ENCODE measurements at places on chromosomes 7 and 10. TPM values are rescaled to one million over a fixed set of nuclear protein-coding genes. Genes with fewer than 3 reads are reported as not detected.

CHAT gene
- total RNA-seq, result not detected

DNA sequence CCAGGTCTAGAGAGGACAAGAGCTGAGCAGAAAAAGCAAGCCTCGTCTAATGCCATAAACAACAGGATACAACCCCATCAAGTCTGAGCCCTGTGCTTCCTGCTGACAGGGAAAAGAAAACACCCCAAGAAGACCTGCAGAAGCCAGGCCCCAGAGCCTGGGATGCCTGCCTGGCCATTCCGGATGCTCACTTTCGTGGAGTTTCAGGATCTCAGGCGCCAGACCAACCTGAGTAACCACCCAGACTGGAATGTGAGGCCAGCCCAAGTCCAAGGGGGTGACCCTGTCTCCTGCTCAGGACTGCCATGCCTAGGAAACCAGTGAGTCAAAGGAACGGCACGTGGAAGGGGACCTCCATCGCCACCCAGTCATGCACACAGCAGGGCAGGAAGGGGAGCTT lies 74.3 kb downstream of the PLXNA4 start:
- DNase-seq, result peak; percentile 56
- H3K36me3 ChIP-seq, result no peaks in the 10 kb centered on the region
- no peaks in the 10 kb centered on the region for H3K27me3 ChIP-seq
- peaks cover 11% of the 10 kb centered on the region for H3K4me1 ChIP-seq

KIF11 gene
- 5.8 TPM for total RNA-seq

- H3K4me1 ChIP-seq, result no peaks in the 10 kb centered on the region
- H3K27ac ChIP-seq, result no peak overlapping the region
- H3K27me3 ChIP-seq, result no peaks in the 10 kb centered on the region
- no peak overlapping the region for H3K4me3 ChIP-seq
Measured at GRCh38 chr10:115948465-115948864, 324.5 kb downstream of the GFRA1 start.

DNA sequence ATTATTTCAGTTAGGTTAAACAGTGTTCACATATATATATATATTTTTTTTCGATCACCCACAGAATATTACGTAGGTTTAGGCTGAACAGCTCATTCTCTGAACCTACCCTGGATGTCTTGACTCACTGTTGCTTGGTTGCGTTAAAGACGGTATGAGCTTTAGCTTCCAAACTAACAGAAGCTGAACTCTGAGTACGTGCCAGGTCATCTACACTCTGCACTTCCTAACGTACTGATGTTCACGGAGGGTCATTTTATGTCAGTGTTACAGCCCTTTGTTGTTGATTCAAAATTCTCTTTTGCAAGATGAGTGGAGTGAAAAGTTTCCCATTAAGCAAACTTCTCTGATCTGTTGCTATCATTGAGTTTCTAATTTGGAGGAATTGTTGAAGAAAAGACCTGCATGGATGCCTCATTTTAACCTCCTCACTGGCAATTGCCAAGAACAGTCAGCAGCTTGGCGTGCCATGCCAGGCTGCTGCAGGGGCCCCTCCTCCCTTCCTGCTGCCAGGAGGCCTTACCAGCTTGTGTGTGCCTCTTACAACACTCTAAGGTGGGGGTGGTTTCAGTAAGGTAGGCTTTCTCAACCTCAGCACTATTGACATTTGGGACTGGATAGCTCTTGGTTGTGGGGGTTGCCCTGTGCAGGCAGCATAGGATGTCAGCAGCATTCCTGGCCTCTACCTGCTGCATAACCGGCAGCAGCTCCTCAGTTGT lies 44.3 kb downstream of the INSYN2A start:
- no peaks in the 10 kb centered on the region for H3K4me1 ChIP-seq
- no peak overlapping the region for H3K4me3 ChIP-seq
- no peaks in the 10 kb centered on the region for H3K36me3 ChIP-seq
- DNase-seq, result no peak
- no peaks in the 10 kb centered on the region for H3K27me3 ChIP-seq
- H3K27ac ChIP-seq, result no peak overlapping the region

PPP1R9A gene
- 4.9 TPM for total RNA-seq

- no peak for DNase-seq
- H3K36me3 ChIP-seq, result no peaks in the 10 kb centered on the region
- peaks cover 5% of the 10 kb centered on the region for H3K4me1 ChIP-seq
- H3K4me3 ChIP-seq, result no peak overlapping the region
- no peaks in the 10 kb centered on the region for H3K27me3 ChIP-seq
Measured at GRCh38 chr7:142445019-142445686, 187.3 kb upstream of the PRSS58 start.

DNA sequence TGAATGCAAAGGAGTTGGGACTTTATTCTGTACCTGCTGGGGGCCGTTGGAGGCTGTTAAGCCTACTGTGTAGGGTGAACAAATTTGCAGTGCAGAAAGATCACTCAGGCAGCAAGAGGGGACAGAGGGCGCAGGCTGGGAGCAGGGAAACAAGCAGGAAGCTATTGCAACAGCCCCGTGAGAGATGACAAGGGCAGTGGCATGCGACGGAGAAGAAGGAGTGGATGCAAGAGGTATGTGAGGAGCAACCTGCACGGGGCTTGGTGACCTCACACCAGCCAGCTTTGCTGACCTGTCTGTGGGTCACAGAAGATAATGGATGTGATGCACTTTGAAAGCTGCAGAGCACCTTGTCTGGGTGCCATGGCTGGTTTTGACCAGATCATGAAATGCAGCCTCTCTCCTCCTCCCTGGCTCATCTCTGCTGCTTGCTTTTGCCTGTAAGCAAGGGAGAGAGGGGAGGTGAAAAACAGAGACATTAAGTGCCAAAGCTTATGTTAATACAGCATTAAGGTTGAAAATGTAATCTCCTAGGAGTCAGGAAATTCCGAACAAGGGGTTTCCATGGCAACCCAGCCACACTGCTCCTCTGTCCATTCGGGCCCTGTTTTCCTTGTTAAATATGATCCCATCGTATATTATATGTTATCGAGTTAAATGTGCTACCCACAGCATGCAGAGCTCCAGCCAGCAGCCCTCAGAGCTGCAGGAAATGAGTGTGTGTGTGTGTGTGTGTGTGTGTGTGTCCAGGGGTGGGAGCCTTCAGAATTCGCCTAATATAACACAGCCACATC lies 314.3 kb upstream of the ZMIZ1 start:
- H3K27me3 ChIP-seq, result peaks cover 45% of the 10 kb centered on the region
- peak; percentile 40 for DNase-seq
- H3K36me3 ChIP-seq, result no peaks in the 10 kb centered on the region

FZD8 gene
- total RNA-seq, result 19.9 TPM

DNA sequence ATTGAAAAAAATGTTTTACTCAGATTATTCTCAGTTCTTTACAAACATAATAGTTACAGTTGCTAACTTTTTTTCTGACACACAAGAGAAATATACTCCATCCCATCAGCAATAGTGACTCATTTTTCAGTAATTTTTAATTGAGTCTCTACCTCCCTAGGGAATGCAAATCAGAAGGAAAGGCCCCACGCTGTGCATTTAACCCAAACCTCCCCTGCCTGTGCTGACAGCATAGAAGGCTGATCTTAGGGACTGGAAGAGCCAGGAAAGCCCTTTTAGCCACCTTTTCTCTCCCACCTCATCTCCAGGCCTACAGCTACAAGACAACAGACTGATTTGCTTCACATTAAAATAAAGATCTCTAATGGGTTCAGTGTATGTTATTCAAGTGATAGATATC lies 24.7 kb upstream of the PIK3CG start:
- H3K27ac ChIP-seq, result no peak overlapping the region
- H3K4me1 ChIP-seq, result no peaks in the 10 kb centered on the region
- no peaks in the 10 kb centered on the region for H3K27me3 ChIP-seq
- no peaks in the 10 kb centered on the region for H3K36me3 ChIP-seq

CNPY1 gene
- not detected for total RNA-seq

DNA sequence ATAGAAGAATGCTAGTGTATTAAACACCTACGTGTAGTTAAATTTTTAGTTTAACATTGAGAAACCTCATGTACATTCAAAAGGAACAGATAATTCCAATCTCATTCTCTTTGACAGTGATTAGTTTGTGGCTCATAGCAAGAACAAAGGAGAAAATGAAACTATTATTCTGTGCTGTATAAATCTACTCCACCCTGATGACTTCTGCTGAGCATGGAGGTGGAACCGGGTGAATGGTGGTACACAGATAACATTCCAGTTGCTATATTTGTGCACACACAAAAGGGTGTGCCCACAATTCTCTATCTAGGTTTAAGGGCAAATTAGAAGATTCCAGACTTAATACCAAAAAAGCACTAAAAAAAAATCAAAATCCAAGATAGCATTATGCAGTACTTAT lies 17.0 kb upstream of the RALA start:
- H3K36me3 ChIP-seq, result no peaks in the 10 kb centered on the region
- H3K4me3 ChIP-seq, result no peak overlapping the region
- H3K4me1 ChIP-seq, result peaks cover 9% of the 10 kb centered on the region
- H3K27me3 ChIP-seq, result no peaks in the 10 kb centered on the region
- H3K27ac ChIP-seq, result no peak overlapping the region

DNA sequence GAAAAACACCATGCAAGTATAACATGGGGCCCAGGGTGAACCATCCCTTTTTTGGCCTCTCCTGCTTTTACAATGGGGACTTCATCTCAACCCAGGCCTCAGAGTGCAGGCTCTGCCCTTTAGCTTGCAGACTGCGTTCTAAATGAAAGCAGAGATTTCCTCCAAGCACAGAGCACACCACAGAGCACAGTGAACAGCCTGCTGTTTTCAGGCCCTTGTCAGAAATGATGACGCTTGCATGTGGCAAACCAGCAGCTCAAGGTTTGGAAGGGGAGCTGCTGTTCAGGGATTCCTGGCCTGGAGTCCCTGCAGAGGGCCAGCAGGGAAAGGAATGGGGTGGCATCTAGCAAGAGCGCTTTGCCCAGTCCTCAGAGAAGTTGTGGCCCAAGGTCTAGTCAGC lies 167.3 kb upstream of the CDCA7L start:
- H3K27ac ChIP-seq, result no peak overlapping the region
- no peak overlapping the region for H3K4me3 ChIP-seq
- DNase-seq, result no peak
- peaks cover 8% of the 10 kb centered on the region for H3K4me1 ChIP-seq
- H3K27me3 ChIP-seq, result no peaks in the 10 kb centered on the region

DNA sequence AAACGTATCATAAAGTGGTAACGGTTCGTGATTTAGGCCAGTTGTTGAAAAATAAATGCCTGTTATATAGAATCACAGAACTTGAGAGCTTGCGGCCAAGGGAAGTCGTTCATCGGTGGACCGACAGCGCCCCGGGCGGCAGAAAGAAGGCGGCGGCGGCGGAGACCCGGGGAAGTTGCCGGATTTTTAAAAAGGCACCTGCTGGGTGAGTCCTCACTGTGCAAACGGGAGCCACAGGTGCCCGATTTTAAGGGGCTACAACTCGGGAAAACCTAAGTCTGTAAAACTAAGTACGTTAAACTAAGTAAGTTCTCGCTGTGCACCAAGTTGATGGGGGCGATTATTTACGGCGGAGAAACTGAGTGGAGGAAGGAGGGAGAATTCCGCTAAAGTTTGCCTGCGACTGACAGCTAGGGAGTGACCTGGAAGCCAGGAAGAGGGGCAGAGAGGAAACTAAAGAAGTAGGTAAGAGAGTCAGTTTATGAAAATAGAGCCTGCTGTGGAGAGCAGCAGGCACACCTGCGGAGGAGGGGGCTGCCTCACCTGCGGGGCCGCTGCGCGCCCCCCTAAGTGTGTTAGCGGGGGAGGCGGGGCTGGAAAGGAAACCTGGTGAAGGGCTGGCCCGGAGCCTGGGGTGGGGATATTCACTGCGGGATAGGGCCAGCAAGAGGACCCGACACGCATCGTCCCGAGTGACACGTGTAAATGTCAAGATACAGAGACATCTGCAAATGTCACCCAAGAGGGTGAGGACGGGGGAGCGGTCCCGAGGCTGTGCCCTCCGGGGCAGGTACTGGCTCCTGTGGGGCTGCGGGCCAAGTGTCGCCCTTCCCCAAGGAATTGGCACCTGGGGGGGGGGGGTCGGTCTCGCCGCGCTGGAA lies 996 bp downstream of the ADAM12 start:
- peak overlapping the region; percentile 42 for H3K27ac ChIP-seq
- H3K4me1 ChIP-seq, result peaks cover 23% of the 10 kb centered on the region
- DNase-seq, result no peak
- H3K4me3 ChIP-seq, result peak overlapping the region; percentile 36

GRCh38 chr10:8061274-8062211 lies 7.1 kb downstream of the GATA3 start:
- no peak for DNase-seq
- no peaks in the 10 kb centered on the region for H3K36me3 ChIP-seq
- H3K27me3 ChIP-seq, result peaks cover 72% of the 10 kb centered on the region

GRCh38 chr7:105878746-105879605 lies 2.6 kb upstream of the ATXN7L1 start:
- H3K27me3 ChIP-seq, result no peaks in the 10 kb centered on the region
- H3K4me3 ChIP-seq, result no peak overlapping the region
- peaks cover 41% of the 10 kb centered on the region for H3K4me1 ChIP-seq
- peak; percentile 23 for DNase-seq

STN1 gene
- 25.0 TPM for total RNA-seq

DNA sequence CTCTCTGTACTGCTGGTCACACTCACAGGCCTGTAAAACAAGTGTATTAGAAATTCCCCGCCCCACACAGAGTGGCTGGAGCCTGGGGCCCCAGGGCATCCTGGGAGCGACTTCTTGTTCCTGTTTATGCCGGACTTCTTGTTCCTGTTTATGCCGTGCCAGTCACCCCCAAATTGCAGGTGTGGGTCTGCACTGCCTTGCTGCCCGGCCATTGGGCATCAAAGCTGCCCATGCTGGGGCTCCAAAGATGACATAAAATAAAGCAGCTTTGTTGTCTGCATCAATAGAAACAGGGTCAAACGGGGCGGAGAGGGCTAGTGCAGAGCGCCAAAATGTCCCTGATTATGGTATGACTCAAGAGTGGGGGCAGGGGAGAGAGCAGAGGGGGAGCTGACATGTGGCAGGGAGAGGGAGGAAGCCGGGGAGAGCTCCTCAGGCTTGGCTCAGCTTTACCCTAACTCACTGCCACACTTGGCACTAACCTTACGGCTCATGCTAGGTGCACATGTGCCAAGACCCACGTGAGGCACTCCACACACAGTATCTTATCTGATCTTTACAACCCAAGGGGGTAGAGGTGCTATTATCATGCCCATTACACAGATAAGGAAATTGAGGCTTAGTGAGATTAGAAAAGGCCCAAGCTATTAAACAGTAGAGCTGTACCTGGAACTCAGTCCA lies 98.4 kb downstream of the PIP4K2A start:
- H3K27ac ChIP-seq, result peak overlapping the region; percentile 87
- H3K27me3 ChIP-seq, result no peaks in the 10 kb centered on the region
- no peak overlapping the region for H3K4me3 ChIP-seq
- peaks cover 100% of the 10 kb centered on the region for H3K4me1 ChIP-seq
- H3K36me3 ChIP-seq, result peaks cover 18% of the 10 kb centered on the region

- no peaks in the 10 kb centered on the region for H3K4me1 ChIP-seq
- DNase-seq, result peak; percentile 54
- H3K27me3 ChIP-seq, result peaks cover 11% of the 10 kb centered on the region
- no peaks in the 10 kb centered on the region for H3K36me3 ChIP-seq
Measured at GRCh38 chr7:65250697-65251395, 122.8 kb upstream of the ZNF92 start.

GRCh38 chr10:76086761-76087639 lies 655.6 kb downstream of the LRMDA start:
- H3K36me3 ChIP-seq, result no peaks in the 10 kb centered on the region
- no peak overlapping the region for H3K4me3 ChIP-seq
- peak overlapping the region; percentile 17 for H3K27ac ChIP-seq
- H3K4me1 ChIP-seq, result no peaks in the 10 kb centered on the region
- no peaks in the 10 kb centered on the region for H3K27me3 ChIP-seq

GRCh38 chr7:38760226-38760625 lies 129.1 kb upstream of the AMPH start:
- DNase-seq, result no peak
- no peaks in the 10 kb centered on the region for H3K27me3 ChIP-seq
- no peak overlapping the region for H3K27ac ChIP-seq
- H3K36me3 ChIP-seq, result peaks cover 95% of the 10 kb centered on the region
- H3K4me3 ChIP-seq, result no peak overlapping the region

Measured in spleen (tissue), 13 donors.